ENCODE measurements at places on chromosomes 4 and X. TPM values are rescaled to one million over a fixed set of nuclear protein-coding genes. Genes with fewer than 3 reads are reported as not detected.

SPACA5 gene
- total RNA-seq = not detected

PRSS12 gene
- not detected for total RNA-seq

PLAC8 gene
- total RNA-seq = 106 TPM

FRMD7 gene
- not detected for total RNA-seq

BMPR1B gene
- total RNA-seq = not detected

CCDC110 gene
- 0.98 TPM for total RNA-seq

TECRL gene
- not detected for total RNA-seq

SORCS2 gene
- not detected for total RNA-seq

HSFX3 gene
- total RNA-seq = not detected
